Trophoblast cell (in vitro differentiated cells and primary cell): ENCODE measurements at places on chromosomes 3 and 15.

- no peak for DNase-seq
Measured at GRCh38 chr15:98069256-98069655, 108.8 kb downstream of the ARRDC4 start.

DNA sequence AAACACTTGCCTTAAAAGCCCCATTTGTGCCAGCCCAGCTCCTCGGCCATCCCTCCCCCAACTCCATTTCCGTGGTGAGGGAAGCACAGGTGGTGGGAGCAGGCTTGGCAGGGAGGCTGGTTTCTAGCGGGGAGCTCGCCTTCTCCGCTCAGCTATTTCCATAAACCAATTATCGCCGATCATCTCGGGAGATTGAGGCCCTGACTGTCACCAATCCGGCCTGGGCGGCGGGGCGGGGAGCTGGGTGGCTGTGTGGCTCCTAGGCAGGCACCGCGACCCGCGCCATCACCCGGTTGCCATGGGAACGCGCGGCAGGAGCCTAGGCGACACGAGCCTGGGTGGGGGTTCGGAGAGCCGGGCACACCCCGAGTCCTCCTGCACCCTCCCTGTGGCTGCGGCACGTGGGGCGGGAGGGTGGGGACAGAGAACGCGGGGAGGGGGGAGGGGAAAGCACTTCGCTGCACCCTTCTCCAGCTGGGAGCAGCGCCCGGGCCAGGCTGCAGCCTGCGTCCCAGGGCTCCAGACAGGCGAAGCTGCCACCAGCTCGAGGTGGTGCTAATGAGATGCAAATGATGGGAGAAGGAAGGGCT is 9.3 kb downstream of the CCDC33 start:
- no peak for DNase-seq

DNA sequence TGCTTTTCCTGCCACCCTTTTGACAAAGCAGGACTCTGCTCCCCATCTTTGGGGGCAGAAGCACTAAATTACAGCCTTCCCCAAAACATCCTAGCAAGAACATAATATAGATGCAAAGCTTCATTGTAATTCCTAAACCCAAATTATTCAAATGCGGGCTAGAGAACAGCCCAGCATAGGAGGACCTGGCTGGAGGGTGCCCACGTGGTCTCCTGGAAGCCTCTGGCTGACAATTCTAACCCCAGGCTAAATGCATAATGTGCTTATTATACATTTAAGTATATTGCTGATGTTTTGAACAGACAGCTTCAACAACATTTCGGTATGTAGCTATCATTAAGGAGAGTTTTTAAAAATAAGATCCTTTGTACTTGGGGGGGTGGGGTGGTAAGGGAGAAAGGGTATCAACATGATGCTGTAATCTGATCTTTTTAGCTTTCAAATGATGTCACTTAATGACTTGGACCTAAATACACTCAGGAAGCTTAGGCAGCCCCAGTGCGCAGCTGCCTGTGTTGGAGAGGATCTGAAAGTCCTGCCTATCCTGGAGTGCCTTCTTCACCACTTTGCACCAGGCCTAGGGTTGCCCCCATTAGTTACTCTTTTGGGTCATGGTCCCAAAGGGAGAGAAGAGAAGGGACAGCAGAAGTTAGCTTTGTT is 57.2 kb upstream of the USP3 start:
- DNase-seq: no peak

GRCh38 chr3:64426551-64426950 is 201.3 kb upstream of the PRICKLE2 start:
- DNase-seq: peak; percentile 17

- no peak for DNase-seq
Measured at GRCh38 chr15:101813803-101814534, 2.0 kb downstream of the OR4F15 start.

GRCh38 chr15:86481720-86482119 is 402.0 kb downstream of the AGBL1 start:
- DNase-seq: no peak

DNA sequence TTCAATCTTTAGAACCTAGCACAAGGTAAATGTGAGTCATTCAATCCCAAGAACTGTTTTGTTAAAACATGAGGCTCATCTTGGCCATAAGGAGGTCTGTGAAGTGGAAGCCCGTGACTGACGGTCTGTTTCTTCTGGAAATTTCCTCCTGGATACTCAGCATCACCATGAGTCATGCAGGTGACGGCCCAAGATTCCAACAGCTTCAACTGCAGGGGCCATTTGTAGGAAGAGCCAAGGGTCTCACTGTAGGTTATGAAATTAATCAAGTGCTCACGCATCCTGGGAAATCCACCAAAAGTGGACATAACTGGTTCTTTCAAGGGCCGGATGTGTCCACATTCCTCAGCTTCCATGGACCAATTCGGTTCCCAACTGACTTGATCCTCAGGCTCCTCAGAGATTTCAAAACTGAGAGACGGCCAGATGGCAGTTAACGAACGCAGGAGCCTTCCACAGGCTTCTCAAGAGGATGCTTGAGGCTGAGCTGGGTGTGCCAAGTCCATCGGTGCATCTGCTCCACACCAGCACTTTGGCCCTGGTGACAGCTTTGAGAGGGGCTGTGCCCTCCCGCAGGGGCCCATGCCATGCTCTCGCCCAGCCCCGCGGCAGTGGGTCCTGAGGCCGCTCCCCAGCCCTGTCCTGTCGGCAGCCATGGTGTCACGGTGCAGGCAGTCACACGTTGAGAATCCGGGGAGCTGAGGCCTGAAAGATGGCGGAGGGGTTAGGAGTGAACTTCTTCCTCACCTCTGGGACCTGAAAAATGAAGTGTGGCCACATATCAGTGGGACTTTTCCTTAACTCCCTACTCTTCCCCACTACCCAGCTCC is 8.5 kb downstream of the MAP6D1 start:
- no peak for DNase-seq

GRCh38 chr3:71602256-71602655 is 18.7 kb upstream of the FOXP1 start:
- no peak for DNase-seq

GRCh38 chr3:67401921-67402320 is 252.5 kb downstream of the SUCLG2 start:
- no peak for DNase-seq

- peak; percentile 6 for DNase-seq
Measured at GRCh38 chr15:71691458-71692417, 118.6 kb upstream of the NR2E3 start.

GRCh38 chr15:78204351-78205309 is 29.7 kb downstream of the ACSBG1 start:
- no peak for DNase-seq

GRCh38 chr3:101544161-101544850 is 17.4 kb upstream of the TRMT10C start:
- DNase-seq: no peak

DNA sequence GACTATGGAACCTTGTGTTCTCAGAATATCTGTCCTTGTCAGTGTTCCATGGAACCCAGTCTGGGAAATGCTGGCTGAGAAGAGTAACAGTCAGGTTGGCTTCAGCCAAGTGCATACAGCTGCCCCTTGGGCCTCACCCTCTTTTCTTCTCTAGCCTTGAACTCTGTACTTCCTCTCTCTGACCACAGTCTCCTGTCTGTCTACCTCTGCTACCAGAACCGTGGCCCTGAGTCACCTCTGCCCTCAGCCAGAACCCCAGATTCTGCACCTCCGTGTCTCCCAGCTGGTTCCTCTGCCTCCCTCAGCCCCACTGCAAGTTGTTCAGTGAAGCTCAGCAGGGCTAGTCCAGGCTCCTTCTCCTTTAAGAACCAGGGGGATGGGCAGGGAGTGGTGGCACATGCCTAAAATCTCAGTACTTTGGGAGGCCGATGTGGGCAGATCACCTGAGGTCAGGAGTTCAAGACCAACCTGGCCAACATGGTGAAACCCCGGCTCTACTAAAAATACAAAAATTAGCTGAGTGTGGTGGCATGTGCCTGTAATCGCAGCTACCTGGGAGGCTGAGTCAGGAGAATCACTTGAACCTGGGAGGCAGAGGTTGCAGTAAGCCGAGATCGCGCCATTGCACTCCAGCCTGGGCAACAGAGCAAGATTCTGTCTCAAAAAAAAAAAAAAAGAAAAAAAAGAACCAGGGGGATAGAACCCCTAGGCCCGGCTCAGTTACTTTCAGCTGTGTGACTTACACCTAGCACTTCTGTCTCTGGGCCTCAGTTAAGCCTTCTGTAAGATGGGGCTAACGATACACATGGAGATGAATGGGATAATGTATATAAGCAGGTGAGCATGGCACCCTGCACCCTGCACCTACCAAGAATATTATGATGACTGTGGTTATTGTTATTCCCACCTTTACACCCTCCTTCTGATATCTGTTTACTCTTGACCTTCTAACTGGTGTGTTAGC is 24.3 kb upstream of the TATDN2 start:
- no peak for DNase-seq

DNA sequence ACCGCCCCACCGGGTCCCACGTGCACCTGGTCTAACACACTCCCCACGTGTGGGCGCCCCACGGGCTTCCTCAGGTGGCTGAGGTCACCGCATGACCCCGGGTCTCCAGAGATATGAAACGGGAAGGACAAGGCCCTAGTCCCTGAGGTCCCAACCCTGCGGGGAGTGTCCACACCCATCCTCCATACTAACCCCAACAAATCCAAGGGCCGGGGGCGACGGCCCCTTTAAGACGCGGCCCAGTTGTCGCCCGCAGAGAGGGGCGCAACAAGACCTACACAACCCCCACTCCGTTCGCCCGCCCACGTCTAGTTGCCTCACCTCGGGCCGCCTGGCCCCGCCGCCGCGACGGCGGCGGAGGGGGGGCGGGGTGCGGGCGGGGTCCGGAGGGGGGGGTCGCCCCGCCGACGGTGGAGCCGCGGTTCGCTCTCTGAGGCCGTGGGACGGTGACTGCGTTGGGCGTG is 396 bp downstream of the INO80 start:
- peak; percentile 48 for DNase-seq

- DNase-seq: no peak
Measured at GRCh38 chr15:30008156-30008555, 74.6 kb upstream of the GOLGA8J start.

GRCh38 chr3:14532691-14533456 is 7.3 kb downstream of the GRIP2 start:
- no peak for DNase-seq

- DNase-seq: no peak
Measured at GRCh38 chr3:62265528-62265927, 107.8 kb downstream of the FEZF2 start.

DNA sequence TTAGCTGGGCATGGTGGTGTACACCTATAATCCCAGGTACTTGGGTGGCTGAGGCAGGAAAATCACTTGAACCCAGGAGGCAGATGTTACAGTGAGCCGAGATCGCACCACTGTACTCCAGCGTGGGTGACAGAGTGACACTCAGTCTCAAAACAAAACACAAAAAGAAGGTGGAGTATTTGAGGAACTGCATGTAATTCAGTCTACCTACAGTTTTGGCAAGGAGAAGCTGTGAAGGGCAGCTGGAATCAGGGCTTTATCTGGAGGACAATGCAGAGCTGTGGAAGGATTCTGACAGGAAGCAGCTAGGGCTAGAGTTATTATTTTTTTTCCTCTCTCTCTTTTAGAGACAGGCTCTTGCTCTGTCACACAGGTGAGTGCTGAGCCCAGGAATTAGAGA is 6.8 kb downstream of the H1-8 start:
- DNase-seq: no peak

GRCh38 chr3:157695586-157695985 is 192.4 kb upstream of the VEPH1 start:
- no peak for DNase-seq

DNA sequence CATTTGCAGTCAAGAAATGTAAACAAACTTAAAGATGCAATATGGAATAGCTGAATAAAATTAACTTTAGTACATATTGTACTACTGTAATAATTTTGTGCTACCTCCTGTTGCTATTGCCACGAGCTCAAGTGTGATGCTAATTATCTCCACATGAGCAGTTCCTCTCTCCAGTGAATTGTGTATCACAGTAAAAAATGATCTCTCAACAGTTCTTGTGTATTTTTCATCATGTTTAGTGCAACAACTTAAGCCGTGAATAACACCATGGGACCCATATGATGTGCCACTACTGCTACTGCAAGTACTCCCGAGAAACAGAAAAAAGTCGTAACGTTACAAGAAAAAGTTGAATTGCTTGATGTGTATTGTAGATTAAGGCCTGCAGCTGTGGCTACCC is 12.4 kb downstream of the RIOX2 start:
- no peak for DNase-seq

DNA sequence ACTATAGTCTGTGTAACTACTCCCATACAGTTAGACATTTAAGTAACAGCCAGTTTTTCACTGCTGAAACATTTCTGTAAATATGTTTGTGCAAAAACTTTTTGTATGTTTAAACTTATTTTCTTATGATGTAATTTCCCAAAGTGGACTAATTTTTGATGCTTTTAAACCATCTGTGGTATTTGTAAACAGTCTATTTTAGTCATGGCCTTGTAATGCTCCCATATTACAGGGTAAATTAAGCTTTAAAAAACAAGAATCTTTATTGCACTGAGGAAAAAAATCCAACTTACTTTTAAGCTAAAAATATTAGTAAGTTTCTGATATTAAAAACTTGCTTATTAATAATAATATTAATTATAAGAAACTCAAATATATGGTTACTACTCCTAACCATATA is 13.5 kb downstream of the CCDC14 start:
- DNase-seq: no peak

DNA sequence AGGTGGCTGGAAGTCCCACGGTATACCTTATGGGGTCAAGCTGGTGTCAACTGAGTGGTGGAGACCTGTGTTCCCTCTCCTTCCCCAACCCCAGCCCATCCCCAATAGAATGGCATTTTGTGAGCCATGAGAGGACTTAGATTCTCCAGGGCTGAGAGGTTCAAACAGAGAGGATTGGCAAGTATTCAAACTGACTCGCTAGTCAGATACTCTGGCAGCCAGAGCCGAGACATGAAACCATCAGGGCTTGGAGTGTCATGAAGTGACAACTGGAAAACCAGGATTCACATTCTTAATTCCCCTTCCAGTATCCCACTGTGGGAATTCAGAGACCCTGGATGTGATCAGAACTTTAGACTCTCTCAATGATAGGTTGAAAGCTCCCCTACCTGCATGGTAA is 159.4 kb upstream of the SNTN start:
- no peak for DNase-seq

DNA sequence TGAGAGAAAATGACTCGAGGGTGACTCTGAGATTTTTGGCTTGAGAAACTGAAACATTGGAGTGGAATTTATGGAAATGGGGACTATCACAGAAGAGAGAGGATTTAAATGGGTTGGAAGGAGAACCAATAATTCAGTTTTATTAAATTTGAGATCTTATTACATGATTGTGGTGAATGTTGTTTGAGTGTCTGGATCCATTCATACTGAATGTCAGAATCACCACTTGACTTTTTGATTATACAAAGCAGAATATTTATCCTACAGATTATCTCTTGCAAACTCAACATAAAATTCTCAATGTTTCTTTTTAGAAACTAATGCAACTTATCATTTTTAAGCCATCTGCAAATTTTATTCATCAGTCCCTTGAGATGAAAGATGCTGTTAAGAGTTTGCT is 332.8 kb downstream of the CNTN3 start:
- DNase-seq: no peak

GRCh38 chr3:152229692-152230091 is 39.0 kb upstream of the MBNL1 start:
- no peak for DNase-seq

DNA sequence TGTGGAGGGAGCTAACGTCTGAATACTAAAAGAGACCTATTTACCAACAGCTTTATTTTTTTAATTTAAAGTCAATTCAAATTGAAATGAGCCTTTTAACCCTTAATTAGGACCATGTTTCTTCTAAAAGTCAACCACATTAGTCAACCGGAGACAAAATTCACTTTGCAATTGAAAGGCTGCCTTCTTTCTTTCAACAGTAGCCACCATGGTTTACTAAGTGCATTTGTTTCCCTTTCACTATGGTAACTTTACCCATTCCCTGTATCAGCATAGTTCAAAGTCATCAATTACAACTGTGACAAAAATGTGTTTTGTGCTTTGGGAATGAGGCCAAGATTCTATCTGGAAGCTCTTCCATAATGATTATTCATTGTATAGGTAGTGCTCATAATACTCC is 225.4 kb downstream of the EPHA3 start:
- DNase-seq: no peak
